ENCODE measurements at places on chromosomes 7 and 10.

DNA sequence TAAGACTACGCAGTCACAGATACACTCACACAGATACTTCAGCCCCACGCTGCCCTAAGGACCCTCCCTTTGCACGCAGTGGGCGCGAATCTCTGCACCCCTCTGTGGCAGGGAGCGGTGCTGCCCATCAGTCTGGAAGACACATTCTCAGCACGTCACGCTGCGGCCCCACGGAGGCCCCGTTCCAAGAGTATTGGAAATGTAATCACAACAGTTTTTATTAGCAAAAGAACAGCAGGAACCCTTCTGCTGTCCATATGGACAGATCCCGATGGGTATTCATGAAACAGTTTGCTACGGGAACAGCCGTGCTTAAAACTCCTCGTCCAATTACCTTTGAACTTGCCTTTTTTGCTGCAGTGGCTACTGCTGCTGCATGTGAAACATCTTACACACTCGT lies 131.0 kb downstream of the RPS24 start:
- no peak for DNase-seq

- DNase-seq: no peak
These were observed 32.3 kb upstream of the ADD3 start for GRCh38 chr10:109975244-109976190.

- peak; percentile 55 for DNase-seq
These were observed 108.1 kb upstream of the AGR3 start for GRCh38 chr7:16989811-16990413.

DNA sequence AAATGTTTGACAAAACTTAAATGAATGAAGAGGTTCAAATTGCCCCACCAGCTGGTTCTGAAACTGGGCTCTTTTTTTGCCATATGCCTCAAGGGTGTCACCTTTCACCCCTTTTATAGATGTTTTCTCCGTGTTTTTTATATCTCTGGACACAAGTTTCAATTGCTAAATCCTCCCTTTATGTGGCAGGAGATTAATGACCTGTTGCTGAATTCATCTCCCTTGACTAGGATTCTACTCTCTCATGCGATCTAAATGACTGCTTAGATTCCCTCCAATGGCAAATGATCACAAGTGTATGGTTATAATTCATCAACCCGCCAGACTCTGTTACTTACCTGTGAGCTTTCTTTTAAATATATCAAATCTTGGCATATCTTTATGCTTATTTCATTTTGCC lies 677.0 kb upstream of the POT1 start:
- no peak for DNase-seq

- DNase-seq: peak; percentile 62
These were observed 215.1 kb upstream of the FRMD4A start for GRCh38 chr10:14545827-14546226.
